ENCODE measurements at places on chromosomes 3 and 15.

DNA sequence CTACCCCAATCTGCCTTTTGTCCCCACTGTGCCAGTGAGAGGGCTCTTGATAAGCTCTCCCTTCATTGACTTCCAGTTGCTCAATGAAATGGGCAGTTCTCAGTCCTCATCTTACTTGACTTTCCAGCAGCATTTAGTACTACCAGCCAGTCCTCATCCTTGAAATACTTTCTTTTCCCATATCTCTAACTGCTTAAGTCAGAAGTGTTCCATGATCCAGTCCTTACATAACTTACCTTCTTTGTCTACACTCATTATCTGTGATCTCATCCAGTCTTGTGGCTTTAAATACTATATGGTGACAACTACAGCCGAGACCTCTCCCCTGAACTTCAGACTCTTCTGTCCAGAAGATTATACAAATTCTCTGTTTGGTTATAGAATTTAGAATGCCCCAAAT, 28.7 kb downstream of the RARRES1 start:
- DNase-seq = no peak

GRCh38 chr15:79060175-79060574, 30.4 kb downstream of the RASGRF1 start:
- no peak for DNase-seq

DNA sequence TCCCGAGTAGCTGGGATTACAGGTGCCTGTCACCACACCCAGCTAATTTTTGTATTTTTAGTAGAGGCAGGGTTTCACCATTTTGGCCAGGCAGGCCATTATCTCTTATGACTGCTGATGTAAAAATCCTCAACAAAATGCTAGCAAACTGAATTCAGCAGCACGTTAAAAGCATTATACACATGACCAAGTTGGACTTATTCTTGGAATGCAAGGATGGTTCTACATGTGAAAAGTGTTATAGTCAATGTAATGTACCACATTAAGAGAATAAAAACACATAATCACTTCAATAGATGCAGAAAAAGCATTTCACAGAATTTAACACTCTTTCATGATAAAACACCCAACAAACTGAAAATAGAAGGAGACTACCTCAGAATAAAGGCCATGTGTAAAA, 20.2 kb downstream of the RNF13 start:
- DNase-seq = no peak

- DNase-seq = no peak
These were observed 608.6 kb upstream of the BCHE start for GRCh38 chr3:166445865-166446264.

GRCh38 chr15:99306694-99307338, 55.5 kb downstream of the LRRC28 start:
- no peak for DNase-seq

GRCh38 chr3:39349080-39349479, 19.6 kb downstream of the CCR8 start:
- DNase-seq = no peak

DNA sequence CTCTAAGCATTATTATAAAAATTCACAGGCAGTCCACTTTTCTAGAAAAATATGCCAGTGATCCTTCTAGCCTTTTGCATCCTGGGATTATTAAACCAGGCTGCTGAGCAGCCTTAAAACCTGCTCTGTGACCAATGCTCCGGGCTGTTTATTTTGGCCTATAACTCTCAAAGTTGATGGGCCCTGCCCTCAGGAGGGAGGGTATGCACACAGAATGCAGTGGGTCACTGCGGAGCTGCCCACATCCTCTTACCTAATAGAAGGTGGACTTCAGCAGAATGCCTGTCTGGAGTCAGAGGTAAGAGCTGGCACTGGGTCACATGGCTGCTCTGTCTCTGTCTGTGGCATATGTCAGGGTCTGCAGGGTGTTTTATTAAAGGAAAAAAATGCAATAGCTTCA, 26.0 kb downstream of the CPNE4 start:
- DNase-seq = no peak

- no peak for DNase-seq
These were observed 711 bp upstream of the TGM5 start for GRCh38 chr15:43267439-43267838.

GRCh38 chr15:99344639-99345038, 93.4 kb downstream of the LRRC28 start:
- DNase-seq = no peak

DNA sequence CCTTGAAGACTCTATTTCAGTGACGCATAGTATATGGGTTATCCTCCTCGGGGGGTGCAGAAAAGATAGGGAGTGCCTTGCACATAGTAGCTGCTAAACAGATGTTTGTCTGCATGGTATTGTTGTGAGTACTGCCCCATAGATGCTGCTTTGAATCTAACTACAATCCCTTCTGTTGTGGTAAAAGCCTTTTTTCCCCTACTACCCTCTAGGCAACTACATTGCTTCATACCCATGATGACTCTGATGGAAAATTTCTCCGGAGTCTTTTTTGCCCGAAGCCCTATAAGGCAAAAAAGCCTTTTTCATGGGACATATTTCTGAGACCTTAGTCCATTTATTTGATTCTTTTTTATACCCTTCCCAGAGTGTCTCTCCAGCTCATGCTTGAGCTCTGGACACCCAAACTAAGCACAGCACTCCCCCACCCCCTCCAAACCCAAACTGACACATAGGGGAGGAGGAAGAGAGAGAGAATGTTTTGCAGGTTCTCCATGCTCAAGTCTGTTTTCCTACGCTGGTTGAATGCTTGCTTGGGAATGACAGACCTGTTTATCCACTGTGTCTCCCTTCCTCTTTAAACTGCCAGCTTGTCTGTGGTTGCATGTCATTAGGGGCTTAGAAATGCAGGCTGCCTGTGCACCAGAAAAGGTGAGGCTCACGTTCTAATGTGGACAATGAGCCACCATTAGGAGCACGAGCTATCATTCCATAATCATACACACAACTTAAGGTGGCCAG, 52.9 kb downstream of the LRTM1 start:
- DNase-seq = no peak

DNA sequence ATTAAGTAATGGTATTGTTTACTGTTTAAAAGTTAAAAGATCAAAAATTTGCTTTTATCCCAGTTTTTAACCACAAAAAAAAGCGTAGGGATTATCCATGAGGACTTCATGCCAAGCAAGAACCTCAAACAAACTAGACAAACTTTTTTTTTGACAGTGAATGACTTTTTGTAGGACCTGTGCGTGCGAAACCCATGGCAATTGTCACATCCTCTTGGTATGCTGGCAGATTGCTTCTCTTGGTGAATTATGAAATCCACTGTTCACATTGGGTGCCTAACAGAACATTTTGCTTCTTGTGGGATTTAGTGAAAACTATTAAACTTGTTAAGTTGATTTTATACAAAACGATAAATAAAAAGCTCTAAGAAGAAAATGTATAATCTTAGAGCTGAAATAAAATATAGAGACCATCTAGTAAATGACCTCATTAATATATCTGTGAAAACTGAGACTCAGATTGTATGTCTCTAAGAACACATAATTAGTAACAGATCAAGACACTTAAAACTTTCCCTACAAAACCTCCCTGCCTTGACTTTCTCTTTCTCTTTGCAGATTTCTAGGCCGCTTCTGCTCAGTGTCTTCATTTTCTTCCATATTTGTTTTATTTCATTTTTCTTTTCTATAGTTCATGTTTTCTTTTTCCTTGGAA, 87.3 kb upstream of the CGNL1 start:
- DNase-seq = no peak

GRCh38 chr3:72661115-72661457, 187.2 kb downstream of the SHQ1 start:
- DNase-seq = peak; percentile 69

- DNase-seq = no peak
These were observed 9.2 kb downstream of the SKIC8 start for GRCh38 chr15:78290222-78290621.

DNA sequence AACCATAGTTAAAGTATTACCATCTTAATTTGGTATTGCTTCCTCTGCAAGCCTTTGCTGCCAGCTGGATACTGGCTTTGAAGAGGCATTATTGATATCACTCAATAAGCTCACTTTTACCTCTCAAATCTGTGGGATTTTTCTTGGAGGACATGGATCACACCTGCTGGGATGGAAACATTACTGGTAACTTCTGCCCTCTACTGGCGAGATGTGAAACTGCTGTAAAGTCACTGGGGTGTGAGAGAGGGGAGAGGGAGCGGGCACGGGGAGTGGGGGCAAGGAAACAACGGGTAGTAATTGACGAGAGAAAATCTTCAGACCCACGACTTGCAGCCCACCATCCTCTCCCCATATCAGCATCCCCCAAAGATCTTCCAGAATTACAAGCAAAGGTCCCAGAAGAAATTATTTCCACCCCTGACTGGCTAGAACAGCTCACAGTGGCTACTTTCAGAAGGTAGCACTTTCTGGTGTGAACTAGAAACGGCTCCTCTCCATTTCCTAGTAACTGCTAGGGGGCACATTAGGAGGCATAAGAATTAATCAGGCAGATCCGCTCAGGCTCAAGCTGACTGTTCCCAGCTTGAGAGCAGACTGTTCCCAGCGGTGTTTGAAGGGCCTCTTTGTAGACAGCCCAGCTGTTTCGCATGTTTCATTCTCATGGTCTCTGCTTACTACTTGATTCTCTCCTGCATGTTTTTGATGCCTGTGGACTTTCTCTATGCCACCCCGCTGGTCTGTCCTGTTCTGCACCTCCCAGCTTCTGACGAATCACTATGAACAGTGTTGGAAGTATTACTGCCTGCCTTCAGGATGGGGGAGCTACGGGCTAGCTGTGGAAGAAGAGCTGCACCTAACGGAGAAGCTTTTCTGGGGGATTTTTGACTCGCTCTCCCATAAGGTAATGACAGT, 230.4 kb upstream of the CHRM5 start:
- no peak for DNase-seq

DNA sequence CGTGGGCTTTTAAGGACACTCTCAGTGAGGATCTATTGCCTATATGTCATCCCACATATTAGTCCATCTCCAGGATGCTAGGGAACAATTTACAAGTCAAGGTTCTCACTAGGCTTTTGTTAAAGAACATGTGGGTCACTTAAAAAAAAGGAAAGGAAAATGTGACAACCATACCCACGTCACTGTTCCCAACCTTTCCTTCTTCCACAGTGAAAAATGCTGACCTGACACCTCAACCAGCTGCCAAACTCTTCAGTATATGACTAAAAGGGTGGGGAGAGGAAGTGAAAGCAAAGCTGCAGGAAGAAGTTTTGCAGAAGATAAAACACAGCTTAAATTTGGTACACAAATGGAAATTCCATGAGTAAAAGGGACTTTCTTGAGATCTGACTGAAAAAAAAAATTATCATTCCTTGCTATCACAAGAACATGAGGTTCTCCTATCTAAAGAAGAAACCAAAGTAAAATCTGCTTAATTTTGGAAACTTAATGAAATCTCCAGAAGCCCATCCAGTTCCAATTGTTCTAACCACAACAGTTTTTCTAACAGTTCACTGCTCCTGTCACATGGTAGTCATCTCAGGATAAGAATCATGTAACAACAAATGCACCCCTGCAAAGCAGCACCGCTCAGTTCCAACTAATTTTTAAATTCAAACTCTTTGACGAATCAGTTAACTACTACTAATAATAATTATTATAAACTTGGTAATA, 117.0 kb upstream of the TSPAN3 start:
- DNase-seq = peak; percentile 55

DNA sequence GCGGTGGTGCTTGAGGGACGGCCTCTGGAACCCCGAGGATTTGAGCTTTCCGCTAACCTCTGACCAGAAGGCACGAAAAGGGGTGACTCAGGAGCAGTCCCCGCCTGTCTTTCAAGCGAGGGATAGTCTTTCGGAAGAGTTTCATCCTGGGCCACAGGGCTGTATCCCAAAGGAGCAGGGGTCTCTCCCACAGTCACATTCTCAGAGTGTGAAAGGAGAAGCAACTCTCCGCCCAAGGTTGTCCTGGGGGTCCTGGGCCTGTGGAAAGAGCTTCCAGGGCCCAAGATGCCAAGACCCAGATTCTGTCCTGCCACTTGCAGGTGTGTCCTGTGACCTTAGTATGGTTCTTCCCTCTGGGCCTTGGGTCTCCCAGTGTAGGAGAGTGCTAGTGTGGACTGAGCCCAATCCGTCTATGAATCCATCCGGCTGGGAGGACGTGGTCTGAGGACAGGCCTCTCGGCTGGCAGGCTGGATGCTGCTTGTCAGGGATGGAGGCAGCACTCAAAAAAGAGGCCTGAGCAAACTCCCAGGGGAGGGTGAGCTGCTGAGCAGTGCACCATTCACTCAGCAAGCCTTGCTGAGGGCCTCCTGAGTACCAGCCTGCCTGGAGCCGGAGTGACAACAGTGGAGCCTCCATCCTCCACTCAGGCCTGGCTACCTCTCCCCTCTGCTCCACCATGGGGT, 1.6 kb upstream of the DUSP7 start:
- no peak for DNase-seq

DNA sequence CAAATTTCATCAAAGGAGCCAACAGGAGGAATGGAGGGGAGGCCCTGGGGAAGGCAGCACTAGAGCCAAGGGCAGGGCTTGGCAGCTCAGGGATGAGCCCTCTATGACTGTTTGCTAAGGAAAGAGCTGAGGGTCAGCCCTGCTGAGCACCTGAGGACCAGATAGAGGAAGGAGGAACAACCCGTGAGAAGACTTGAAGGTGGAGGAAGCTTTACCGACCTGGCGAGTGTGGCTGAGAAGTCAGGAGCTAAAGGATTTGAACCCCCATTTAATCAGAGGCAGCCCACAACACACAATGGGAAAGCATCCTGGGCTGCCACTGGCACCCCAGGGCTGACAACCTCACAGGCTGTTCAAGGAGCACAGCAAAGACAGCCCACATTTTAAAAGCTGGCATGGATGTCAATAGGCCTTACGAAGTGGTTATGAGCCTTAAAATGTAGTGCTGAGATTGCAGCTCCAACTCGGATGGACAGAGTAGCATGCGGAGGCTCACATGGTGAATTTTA, 20.7 kb upstream of the LRRC2 start:
- DNase-seq = no peak

DNA sequence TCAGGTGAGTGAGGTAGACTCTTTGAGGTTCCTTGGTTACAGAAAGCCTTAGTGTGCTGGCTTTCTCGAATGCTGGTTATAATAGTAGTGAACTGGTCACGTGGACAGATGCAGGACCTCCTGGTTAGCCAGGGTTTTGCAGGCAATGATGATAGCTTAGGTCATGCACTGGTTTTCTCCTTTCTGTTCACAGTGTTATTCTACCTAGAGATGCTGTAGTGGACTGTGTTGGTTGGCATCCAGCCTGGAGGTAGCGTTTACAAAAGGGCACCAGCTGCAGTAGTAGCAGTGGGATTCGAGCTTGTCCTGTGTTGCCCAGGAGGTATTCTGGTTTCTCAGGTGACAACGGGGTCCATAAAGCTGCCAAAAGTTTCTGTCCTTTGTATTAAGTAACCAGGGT, 27.0 kb downstream of the PCCB start:
- no peak for DNase-seq

GRCh38 chr3:120498556-120499346, 48.0 kb upstream of the FSTL1 start:
- DNase-seq = peak; percentile 47

- DNase-seq = no peak
These were observed 124.8 kb downstream of the XXYLT1 start for GRCh38 chr3:195146131-195146530.

DNA sequence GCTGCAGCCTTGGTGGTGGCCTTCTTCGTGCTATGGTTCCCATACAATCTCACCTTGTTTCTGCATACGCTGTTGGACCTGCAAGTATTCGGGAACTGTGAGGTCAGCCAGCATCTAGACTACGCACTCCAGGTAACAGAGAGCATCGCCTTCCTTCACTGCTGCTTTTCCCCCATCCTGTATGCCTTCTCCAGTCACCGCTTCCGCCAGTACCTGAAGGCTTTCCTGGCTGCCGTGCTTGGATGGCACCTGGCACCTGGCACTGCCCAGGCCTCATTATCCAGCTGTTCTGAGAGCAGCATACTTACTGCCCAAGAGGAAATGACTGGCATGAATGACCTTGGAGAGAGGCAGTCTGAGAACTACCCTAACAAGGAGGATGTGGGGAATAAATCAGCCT, 10.4 kb downstream of the CYP8B1 start:
- no peak for DNase-seq
